GM04503 (cell line): ENCODE measurements at places on chromosomes 4 and X.
A peak's percentile ranks its signal among the peaks of the same experiment; 100 is the strongest.

GRCh38 chrX:154718616-154719015, 32.3 kb downstream of the GAB3 start:
- no peak for DNase-seq

DNA sequence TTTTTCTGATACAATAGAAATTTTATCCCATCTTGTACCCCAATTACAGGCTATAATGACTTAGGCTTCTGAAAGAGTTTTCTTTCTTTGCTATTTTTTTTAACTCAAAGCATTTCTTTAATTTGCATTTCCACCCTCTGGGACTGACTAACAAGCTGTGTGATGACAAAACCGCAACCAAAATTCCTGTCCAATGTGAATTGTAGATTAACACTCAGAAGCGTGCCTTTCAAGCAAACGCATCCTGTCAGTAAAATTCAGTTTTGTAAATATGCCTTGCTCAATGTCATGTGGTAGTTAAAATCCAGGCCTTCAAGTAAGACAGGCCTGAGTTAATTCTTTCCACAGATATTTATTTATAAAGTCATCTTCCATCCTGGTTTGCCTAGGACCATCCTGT, 50.3 kb downstream of the STK32B start:
- peak; percentile 63 for DNase-seq

- DNase-seq, result no peak
These were observed 157.6 kb upstream of the C1QTNF7 start for GRCh38 chr4:15270201-15270600.

DNA sequence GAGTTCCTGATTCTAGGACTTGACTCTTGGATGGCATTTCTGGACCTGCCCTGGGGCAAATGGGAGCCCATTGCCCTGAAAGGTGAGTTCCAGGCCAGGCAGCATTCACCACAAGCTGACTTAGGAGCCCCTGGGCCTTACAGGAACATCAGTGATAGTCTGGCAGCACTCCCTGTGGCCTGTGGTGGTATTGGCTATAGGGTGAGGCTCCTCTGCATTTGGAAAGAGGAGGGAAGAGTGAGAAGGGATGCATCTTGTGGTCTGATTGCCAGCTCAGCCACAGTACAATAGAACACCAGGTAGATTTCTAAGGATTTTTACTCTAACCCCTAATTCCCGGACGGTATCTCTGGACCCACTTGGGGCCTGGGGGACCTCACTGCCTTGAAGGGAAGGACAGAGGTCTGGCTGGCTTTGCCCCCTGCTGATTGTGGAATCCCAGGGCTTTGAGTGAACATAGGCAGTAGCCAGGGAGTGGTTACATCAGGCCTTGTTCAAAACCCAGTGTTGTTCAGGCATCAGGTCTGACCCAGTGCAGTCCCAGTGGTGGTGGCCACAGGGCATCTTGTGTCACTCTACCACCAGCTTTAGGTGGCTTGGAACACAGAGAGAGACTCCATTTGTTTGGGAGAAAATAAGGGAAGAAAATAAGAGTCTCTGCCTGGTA, 32.9 kb downstream of the MAGED4 start:
- no peak for DNase-seq

DNA sequence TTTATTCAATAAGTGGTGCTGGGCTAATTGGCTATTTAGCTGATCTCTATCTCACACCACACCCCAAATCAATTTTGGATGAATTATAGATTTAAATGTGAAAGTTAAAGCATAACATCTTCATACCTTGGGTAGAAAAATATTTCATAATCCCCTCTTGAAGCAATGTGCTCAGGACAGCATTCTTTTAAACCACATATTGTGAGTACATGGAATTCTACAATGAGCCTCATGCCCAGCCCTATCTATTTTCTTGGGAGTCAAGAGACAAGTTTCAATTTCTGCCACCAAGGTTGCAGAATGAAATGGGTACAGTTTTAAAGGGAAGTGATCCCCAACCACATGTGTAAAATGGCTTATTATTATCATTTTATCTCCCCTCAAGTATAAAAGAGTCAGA, 30.6 kb upstream of the GPRIN3 start:
- DNase-seq, result no peak

GRCh38 chrX:150014525-150014924, 76.2 kb upstream of the EOLA2 start:
- no peak for DNase-seq

- DNase-seq, result no peak
These were observed 70.5 kb upstream of the TSPAN5 start for GRCh38 chr4:98728871-98729270.

GRCh38 chr4:111542056-111542455, 603.2 kb upstream of the FAM241A start:
- no peak for DNase-seq

DNA sequence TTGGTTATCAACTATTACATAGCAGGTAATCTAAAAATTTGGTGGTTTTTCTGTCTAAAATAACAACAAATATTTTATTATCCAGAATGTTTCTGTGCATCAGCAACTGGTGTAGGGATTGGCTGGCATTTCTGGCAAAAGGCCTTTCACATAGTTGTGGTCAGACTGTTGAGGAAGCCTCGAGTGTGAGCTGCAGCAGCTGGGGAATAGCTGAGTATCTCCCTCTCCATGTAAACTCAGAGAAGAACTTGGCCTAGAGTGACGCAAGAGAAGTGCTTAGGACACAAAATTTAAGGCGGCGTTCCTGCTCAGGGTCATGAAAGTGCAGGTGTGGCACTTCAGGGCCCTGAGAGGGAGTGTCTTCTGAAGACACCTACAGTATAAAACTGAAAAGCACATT, 558.9 kb downstream of the SPOCK3 start:
- DNase-seq, result no peak

- DNase-seq, result no peak
These were observed 37.7 kb downstream of the ANTXR2 start for GRCh38 chr4:80035336-80035735.

- DNase-seq, result no peak
These were observed 38.9 kb downstream of the CCNQ start for GRCh38 chrX:153560000-153560399.
